ENCODE measurements at places on chromosomes 6 and 20. TPM values are rescaled to one million over a fixed set of nuclear protein-coding genes. Genes with fewer than 3 reads are reported as not detected.

- DNase-seq: no peak
These were observed 85.4 kb upstream of the GPR6 start for GRCh38 chr6:109892451-109893435.

GRCh38 chr6:1834207-1834606, 224.5 kb downstream of the FOXC1 start:
- DNase-seq: no peak

GRCh38 chr6:11093376-11093625, 333 bp upstream of the SMIM13 start:
- DNase-seq: no peak

DNA sequence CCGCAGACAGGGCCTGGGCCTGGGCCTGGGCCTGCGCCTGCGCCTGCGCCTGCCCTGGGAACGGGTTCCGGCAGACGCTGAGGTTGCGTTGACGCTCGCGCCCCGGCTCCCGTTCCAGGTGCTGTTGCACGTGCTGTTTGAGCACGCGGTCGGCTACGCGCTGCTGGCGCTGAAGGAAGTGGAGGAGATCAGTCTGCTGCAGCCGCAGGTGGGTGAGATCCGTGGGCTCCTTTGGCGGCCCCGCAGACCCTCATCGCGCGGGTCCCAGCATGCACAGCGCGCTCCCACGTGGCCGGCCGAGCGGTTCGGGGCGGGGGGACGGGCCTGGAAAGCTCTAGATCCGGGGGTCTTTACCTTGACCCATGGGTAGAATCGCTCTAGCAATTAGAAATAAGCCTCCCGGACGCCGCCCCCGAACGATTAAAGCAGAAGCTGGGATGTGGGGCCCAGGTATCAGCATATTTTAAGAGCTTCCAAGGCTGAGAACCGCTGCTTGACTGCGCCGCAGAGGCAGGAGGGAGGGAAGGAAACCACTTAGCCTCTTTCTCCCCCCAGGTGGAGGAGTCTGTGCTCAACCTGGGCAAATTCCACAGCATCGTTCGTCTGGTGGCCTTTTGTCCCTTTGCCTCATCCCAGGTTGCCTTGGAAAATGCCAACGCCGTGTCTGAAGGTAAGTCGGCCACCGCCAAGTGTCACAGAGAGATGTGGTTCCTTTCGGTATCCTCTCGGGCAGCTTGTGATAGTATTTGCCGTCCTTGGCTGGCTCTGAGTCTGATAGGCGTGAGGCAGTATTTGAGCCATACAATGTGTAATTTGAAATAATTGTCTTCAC, 508 bp downstream of the NOP56 start:
- DNase-seq: no peak

DNA sequence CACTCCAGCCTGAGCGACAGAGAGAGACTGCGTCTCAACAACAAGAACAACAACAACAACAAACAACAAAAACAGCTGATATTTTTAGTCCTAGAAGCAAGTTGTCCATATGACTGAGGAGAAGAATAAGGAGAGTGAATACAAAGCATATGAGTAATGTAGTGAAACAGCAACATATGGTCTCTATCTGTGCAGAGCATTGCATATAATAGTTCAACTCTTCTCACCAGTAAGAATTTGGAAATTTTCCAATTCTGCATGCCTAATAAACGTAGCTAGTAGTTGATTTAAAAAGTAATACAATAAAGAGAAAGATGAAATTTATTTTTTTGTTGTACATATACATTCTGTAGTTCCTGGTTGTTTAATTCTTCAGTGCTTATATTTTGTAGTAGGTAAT, 129.7 kb upstream of the FAM83B start:
- no peak for DNase-seq

DNA sequence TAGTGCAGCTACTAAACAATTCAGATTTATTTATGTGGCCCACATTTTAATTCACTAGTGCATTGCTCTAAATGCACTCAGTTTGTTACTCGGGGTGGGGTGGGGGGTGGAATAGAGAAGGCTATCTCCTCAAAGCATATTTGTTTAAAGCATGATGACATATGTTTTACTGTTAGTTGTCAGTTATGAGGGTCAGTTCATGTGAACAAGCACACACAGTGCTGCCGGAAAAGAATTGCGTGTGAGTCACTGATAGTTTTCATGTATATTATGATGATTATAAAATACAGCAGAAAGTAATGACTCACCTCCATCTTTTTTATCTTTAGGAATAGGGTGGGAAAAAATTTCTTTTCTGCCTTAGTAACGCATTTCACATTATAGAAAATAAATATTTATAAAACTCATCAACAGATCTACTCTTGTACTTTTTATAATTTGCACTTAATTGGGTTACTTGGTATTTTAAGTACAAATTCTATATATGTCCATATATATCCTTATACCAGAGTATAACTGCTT, 42.2 kb upstream of the STXBP5 start:
- DNase-seq: no peak

ACTL10 gene
- 0.71 TPM for total RNA-seq

FAM50B gene
- 9.6 TPM for total RNA-seq

SUN5 gene
- total RNA-seq: not detected

DNA sequence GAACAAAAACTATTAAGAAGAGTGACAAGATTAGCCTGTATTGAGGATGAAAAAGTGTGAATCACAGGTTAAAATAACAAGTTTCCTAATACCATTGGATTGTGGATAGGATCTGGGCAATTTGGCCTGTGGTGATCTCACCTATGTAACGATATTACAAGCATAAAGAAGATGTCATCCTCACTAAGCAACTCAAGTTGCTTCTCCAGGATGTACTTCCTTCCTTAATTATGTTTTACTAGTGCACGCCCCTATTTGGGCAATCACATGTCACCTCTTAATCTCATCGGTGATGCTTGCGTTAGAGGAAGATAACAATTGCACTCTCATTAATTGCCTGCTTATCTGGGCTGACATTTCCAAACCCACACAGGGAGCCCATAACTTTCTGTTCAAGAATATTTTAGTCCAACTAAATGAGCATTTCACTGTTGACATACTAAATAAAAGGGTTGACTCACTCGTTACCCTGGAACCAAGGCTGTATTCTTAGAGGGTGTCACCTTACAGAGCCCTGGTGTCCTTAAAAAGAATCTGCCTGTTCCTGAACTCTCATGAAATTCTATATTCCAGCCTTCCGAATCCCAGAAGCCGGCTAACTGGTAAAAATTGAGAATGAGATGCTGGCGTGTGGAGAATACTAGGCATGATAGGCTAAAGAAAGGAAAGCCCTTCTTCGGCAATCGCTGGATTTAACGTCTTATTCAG, 88.2 kb upstream of the ATXN1 start:
- no peak for DNase-seq

DNA sequence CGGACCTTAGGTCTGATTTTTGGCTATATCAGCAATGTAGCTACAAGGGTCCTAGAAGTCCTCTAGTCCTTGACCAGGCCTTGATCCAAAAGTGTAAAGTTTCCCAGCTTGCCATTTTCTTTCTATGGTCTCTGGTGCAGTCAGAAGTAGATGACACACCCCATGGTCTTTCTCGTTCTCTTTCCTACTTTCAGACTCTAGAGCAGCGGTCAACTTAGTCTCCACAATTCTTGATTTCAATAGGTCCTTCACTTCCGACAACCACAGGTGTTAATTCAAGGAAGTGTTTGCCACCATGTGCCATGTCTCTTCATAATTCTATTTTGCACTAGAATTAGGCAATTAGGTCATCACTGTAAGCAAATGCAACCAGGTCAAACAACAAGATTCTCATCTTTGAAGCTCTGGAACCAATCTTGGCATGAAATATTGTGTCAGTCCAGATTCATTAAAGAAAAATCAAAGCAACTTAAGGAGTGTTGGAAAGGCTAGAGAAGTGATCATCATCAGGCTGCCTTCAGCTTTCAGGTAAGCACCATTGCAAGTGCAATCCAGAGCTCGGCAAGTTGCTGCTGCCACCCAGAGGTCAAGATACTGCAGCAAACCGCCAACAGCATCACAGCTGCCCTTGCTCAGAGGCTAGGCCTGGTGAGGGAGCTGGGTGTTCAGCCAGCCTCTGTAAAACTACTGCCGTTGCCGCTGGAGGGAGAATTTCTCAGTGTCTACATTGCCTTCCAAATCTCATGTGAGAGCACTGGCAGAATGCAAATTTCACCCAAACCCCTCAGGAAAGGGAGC, 5.6 kb upstream of the SYNE1 start:
- no peak for DNase-seq

- no peak for DNase-seq
These were observed 20.2 kb upstream of the HLA-DOA start for GRCh38 chr6:33029328-33030184.

COL11A2 gene
- total RNA-seq: 5.6 TPM

- DNase-seq: no peak
These were observed 182.2 kb upstream of the STXBP5 start for GRCh38 chr6:147022041-147022440.

- no peak for DNase-seq
These were observed 17.6 kb upstream of the EYA4 start for GRCh38 chr6:133223452-133224029.

DNA sequence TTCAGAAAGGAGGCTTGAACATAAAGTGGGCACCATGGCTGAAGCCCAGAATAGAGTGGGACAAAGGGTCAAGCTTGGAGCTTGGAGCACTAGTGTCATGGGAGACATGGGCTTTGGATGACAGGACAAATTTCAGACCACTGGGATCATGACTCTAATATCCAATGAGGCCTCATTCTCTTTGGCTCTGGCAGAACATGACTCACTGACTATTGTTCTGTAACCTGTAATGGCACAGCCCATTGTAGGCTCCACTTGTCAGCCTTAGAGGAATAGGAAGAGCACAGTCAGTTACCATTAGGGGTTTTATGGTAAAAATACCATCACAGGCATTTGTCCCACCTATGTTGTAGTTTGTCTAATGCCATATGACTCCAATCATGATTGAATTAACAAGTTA, 34.0 kb upstream of the MMS22L start:
- DNase-seq: no peak

- DNase-seq: no peak
These were observed 305.3 kb downstream of the CD83 start for GRCh38 chr6:14422917-14423316.

C6orf15 gene
- total RNA-seq: not detected

DNA sequence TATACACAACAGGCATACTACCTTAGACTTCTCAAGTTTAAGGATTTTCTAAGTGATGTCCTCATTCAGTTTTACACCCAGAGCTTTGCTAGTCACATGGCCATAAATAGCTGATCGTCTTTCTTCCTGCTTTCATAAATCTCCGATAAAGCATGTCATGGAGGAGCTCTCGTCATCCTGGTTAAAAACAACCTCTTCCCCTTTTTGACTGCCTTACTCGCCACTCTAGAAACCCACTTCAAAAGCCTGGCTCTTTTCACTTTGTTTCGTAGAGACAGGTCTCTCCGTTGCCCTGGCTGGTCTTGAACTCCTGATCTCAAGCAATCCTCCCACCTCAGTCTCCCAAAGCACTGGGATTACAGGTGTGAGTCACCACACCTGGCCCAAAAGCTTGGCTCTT, 67.0 kb upstream of the SMIM29 start:
- DNase-seq: no peak

GRCh38 chr6:134195164-134195906, 122.6 kb downstream of the SGK1 start:
- no peak for DNase-seq

GRCh38 chr6:26022132-26022472, 59.5 kb downstream of the TRIM38 start:
- no peak for DNase-seq

GRCh38 chr6:158487495-158487894, 72.4 kb upstream of the TMEM181 start:
- DNase-seq: no peak

PAX1 gene
- total RNA-seq: 0.27 TPM

GRCh38 chr6:109372130-109372529, 10.1 kb downstream of the CD164 start:
- no peak for DNase-seq

DNA sequence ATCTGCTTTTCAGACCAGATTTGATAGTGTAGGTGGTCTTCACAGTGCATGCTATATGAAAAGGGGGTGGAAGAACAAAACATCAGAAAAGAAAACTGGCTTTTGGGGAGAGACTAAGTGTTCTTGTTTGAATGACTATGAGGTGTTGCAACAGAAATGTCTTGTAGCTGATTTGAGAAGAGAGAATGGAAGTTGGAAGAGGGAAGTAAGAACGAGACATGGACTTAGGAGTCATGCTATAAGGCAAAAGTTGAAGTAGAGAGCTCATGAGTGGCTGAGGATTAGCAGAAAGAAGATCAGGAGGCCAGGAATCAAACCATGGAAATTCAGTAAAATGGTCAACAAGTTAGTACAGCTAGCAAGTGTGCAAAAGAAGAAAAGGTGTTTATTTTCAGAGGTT, 32.1 kb downstream of the FNDC1 start:
- no peak for DNase-seq

DNA sequence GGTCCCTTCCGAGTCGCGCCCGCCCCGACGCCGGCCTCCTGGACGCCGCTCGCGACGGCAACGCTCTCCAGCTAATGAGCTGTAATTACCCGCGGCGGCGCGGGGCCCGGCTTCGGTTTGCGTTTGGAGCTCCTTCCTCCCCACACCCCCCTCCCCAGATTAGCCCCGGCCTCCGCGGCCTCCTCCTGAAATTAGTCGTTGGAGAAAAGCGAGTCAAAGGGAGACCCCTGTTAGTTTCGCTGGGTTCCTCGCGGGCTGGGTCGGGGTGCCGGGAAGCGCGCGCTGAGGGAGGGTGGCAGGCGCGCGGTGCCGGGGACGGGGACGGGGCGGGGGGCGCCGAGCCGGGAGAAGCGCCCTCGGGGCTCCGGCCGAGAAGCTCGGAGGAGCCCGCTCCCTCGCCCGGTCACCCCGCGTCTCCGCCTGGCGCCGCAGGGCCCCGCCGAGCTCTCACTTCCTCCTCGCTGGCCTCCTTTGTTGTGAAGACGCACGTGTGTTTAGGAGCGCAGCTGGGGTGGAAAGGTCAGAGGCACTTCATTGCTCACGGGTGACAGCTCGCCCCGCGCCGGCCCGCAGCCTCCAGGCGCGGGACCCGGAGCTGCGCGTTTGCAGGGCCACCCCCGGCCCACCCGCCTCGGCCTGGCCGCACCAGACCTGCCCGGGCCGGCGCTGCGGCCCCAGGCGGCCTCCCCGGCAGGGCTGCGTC, 4.9 kb downstream of the FOXC1 start:
- no peak for DNase-seq

DNA sequence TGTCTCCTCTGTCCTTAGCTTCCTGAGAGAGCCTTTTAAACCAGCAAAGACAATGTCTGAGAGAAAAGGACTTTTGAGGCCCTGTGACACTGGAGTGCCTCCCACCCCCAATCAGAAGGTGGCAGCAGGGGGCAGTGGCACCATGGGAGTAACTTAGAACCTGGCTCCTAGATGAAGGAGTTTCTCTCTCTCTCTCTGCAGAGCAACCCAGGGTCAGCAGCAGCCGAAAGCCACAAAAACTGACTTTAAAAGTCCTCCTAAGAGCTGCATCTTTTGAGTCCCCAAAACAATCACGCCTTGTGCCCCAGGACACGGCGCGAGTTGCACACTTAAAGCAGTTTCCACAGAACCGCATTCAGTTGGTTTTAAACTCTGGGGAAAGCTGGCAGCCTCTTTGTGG, 5.3 kb upstream of the TCP11 start:
- no peak for DNase-seq

- no peak for DNase-seq
These were observed 793.9 kb downstream of the QKI start for GRCh38 chr6:164208371-164208770.

Data from sciatic nerve (tissue), 2 donors.